ENCODE measurements at places on chromosomes 2 and 18. TPM values are rescaled to one million over a fixed set of nuclear protein-coding genes. Genes with fewer than 3 reads are reported as not detected.

ACVR1C gene
- total RNA-seq, result 1.7 TPM

DNA sequence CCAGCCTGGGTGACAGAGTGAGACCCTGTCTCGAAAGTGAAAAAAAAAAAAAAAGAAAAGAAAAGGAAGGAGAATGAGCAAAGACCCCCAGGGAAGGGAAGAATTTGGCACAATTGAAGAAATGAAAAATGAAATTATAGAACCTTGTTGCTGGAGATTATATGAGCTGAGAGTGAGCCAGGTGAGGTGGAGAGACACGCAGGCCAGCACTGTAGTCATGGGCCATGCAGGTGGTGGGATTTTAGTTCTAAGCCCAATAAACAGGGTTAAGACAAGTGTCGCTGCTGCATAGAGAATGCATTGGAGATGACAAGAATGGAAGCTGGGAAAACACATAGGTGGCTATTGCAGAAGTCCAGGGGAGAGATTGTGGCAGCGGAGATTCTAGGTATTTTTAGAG lies 32.3 kb downstream of the FBLN7 start:
- H3K27me3 ChIP-seq, result no peaks in the 10 kb centered on the region
- H3K36me3 ChIP-seq, result no peaks in the 10 kb centered on the region
- no peaks in the 10 kb centered on the region for H3K4me1 ChIP-seq
- H3K4me3 ChIP-seq, result no peak overlapping the region

RAB27B gene
- 20.1 TPM for total RNA-seq

- H3K27ac ChIP-seq, result no peak overlapping the region
- H3K4me1 ChIP-seq, result no peaks in the 10 kb centered on the region
- no peaks in the 10 kb centered on the region for H3K36me3 ChIP-seq
- no peak for DNase-seq
Measured at GRCh38 chr2:104885119-104885782, 31.3 kb downstream of the POU3F3 start.

GRCh38 chr2:204625135-204625534 lies 79.9 kb downstream of the PARD3B start:
- no peaks in the 10 kb centered on the region for H3K36me3 ChIP-seq
- no peak overlapping the region for H3K27ac ChIP-seq
- DNase-seq, result no peak
- H3K4me3 ChIP-seq, result no peak overlapping the region

DNA sequence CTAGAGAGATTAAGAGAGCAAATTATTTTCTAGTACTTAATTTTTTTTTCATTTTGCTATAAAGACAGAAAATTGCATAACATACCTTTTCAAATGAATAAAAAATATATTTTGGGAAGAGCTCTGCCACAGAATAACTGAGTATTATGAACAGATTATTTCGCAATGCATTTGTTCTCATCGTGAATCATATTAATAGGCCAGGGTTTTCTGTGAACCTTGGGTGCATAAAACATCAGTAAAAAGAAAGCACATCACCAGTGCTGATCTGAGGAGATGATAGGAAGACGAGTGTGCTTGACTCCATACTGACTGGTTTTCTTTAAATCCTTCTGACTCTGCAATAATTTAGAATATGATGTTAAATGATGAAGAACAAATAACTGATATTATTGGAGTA lies 409.1 kb downstream of the CPS1 start:
- no peak overlapping the region for H3K27ac ChIP-seq
- no peak overlapping the region for H3K4me3 ChIP-seq
- H3K36me3 ChIP-seq, result no peaks in the 10 kb centered on the region
- no peak for DNase-seq
- H3K27me3 ChIP-seq, result no peaks in the 10 kb centered on the region

OTX1 gene
- total RNA-seq, result 0.27 TPM

GRCh38 chr2:240433973-240434727 lies 1.3 kb upstream of the GPC1 start:
- peaks cover 37% of the 10 kb centered on the region for H3K27me3 ChIP-seq
- peak overlapping the region; percentile 68 for H3K4me3 ChIP-seq
- peak; percentile 47 for DNase-seq
- peaks cover 29% of the 10 kb centered on the region for H3K4me1 ChIP-seq
- H3K36me3 ChIP-seq, result no peaks in the 10 kb centered on the region

DNA sequence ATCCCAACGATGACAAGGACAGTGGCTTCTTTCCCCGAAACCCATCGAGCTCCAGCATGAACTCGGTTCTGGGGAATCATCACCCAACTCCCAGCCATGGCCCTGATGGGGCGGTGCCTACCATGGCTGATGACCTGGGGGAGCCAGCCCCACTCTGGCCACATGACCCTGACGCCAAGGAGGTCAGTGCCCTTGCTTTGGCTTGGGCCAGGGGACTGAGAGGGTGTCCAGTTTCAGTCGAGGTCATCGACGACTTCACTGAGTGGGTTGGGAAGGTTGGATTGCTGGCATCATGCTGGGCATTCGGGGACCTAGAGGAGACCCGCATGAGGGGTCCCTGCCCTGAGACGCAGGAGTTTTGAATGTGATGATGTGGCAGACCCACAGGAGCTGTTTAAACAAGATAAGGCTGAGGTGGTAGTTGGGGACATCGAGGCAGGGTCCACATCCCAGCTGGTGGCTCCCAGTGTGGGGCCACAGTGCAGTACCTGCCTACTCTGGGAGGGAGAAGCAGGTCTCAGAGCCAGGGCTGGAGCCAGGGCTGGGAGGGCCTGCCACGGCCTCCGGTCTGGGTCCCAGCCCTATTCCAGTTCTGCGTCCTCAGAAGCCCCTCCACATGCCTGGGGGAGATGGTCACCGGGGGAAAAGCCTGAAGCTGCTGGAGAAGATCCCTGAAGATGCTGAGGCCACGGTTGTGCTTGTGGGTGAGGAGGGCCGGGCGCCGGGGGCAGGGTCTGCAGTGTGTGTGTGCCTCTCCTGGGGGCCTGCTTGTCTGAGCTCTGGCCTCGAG lies 6.0 kb downstream of the SLC4A3 start:
- no peaks in the 10 kb centered on the region for H3K4me1 ChIP-seq
- no peak for DNase-seq
- H3K27me3 ChIP-seq, result peaks cover 5% of the 10 kb centered on the region

SOCS6 gene
- 24.8 TPM for total RNA-seq

DNA sequence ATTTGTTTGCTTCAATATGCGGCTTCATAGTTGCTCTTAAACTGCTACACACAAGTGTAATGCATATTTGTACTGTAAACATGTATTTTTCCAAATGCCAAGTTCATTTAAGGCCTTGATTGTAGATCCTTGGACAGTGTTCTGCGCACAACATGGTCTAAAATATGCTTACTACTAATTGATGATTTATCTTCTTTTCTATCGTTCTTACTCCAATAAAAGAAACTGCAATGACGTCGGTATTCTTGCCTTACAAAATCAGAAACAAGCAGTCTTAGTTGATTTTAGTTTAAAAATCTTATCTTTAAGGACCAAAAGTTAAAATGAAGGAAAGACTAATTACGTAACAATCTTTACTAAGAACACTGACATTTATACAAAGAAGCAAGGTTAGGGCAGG lies 224.3 kb upstream of the SMAD7 start:
- no peaks in the 10 kb centered on the region for H3K36me3 ChIP-seq
- no peaks in the 10 kb centered on the region for H3K27me3 ChIP-seq
- peaks cover 7% of the 10 kb centered on the region for H3K4me1 ChIP-seq

- no peaks in the 10 kb centered on the region for H3K36me3 ChIP-seq
- H3K4me1 ChIP-seq, result no peaks in the 10 kb centered on the region
- no peaks in the 10 kb centered on the region for H3K27me3 ChIP-seq
- no peak overlapping the region for H3K27ac ChIP-seq
- H3K4me3 ChIP-seq, result no peak overlapping the region
- DNase-seq, result no peak
Measured at GRCh38 chr18:59870623-59871130, 29.1 kb upstream of the PMAIP1 start.

DNA sequence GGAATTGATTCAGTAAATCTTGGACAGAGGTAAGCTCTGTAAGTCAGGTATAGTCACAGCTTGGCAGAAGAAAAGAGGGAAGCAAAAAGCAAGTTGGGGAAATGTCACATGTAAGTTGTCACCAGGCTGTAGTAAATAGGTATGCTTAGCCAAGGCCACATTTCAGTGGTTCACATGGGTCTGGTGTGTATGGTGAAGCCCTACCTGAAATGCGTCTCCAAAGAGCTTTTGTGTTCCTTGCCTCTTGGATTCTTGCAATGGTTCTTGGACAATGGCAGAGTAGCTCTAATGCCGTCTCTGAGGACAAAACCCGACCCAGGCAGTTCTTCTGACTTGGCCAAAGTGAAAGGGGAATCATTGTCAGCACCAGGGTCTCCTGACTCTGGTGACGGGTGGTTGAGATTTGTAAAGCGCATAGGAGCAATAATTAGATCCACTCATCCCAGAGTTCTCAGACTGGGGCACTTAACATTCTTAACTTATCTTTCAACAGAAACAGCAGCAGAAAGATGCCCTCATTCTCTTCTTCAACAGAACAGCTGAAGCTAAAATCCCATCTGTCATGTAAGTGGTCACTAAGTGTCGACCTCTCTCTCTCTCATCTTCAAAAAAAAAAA lies 34.4 kb upstream of the RPL37A start:
- H3K4me1 ChIP-seq, result no peaks in the 10 kb centered on the region
- no peak for DNase-seq
- no peak overlapping the region for H3K27ac ChIP-seq
- H3K27me3 ChIP-seq, result no peaks in the 10 kb centered on the region
- peaks cover 32% of the 10 kb centered on the region for H3K36me3 ChIP-seq
- H3K4me3 ChIP-seq, result no peak overlapping the region

- H3K4me1 ChIP-seq, result peaks cover 6% of the 10 kb centered on the region
- H3K4me3 ChIP-seq, result no peak overlapping the region
- H3K27me3 ChIP-seq, result no peaks in the 10 kb centered on the region
- H3K36me3 ChIP-seq, result no peaks in the 10 kb centered on the region
- DNase-seq, result no peak
Measured at GRCh38 chr2:27988718-27989117, 98.2 kb downstream of the BABAM2 start.

DNA sequence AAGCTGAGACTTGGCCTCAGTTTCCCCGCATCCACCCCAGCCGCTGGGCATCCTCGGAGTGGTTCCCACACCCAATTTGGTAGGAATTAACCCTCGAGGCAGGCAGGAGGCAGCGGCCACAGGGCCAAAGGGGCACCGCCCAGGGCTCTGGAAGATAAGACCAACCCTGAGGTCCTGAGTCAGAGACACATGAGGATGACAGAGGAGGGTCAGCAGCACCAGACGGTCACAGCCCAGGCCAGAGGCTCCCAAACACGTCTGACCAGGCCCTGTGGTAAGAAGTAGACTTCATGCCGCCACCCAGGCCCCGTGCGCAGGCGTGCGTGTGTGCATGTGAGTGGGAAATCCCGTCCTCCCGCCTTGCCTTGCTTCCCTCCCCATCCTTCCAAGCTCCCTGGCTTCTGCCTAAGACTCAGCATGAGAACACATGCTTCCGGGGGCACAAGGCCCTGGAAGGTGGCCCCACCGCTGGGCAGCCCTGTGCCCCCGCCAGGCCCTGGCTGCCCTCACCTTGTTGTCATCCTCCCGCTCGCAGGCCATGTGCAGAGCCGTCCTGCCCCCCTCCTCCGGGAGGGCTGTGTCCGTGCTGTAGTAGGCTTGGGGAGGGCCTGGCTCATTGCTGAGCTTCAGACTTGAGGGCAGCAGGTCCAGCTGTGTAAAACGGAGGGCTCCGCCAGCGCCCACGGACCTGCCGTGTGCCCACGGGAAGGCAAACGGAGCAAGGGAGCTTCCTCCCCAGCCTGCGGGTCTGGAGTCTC lies 46.3 kb downstream of the ANKMY1 start:
- no peak overlapping the region for H3K27ac ChIP-seq
- no peaks in the 10 kb centered on the region for H3K4me1 ChIP-seq
- DNase-seq, result no peak
- no peaks in the 10 kb centered on the region for H3K27me3 ChIP-seq
- H3K4me3 ChIP-seq, result no peak overlapping the region

DNA sequence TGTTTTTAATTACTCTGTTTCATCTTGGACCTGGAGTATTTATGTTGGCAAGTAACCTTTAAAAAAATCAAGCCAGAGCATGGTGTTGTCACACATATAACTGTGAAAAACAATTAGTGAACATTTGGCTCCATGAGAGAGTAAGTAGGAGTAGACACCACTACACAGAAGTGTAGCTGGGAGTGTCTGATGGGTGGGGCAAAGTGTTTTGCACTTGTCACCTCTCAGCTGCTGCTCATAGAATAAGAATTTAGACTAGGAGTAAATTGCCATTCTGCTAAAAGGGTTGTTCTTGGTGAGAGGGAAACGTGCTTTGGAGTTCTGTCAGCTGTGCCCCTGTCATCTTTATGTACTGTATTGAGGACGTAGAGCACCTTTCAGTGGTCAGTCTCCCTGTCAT lies 114.5 kb downstream of the TTC27 start:
- no peaks in the 10 kb centered on the region for H3K27me3 ChIP-seq
- DNase-seq, result no peak
- H3K36me3 ChIP-seq, result peaks cover 11% of the 10 kb centered on the region
- no peak overlapping the region for H3K4me3 ChIP-seq
- no peaks in the 10 kb centered on the region for H3K4me1 ChIP-seq

APOB gene
- total RNA-seq, result 0.53 TPM

NEB gene
- total RNA-seq, result 0.83 TPM

- H3K36me3 ChIP-seq, result no peaks in the 10 kb centered on the region
- H3K4me3 ChIP-seq, result no peak overlapping the region
- H3K27me3 ChIP-seq, result no peaks in the 10 kb centered on the region
- H3K27ac ChIP-seq, result no peak overlapping the region
- DNase-seq, result no peak
Measured at GRCh38 chr2:6913415-6914157, 3.6 kb upstream of the RNF144A start.

- no peaks in the 10 kb centered on the region for H3K27me3 ChIP-seq
- H3K4me3 ChIP-seq, result no peak overlapping the region
- H3K4me1 ChIP-seq, result no peaks in the 10 kb centered on the region
- peaks cover 46% of the 10 kb centered on the region for H3K36me3 ChIP-seq
Measured at GRCh38 chr2:24730481-24730880, 62.7 kb downstream of the PTRHD1 start.

DNA sequence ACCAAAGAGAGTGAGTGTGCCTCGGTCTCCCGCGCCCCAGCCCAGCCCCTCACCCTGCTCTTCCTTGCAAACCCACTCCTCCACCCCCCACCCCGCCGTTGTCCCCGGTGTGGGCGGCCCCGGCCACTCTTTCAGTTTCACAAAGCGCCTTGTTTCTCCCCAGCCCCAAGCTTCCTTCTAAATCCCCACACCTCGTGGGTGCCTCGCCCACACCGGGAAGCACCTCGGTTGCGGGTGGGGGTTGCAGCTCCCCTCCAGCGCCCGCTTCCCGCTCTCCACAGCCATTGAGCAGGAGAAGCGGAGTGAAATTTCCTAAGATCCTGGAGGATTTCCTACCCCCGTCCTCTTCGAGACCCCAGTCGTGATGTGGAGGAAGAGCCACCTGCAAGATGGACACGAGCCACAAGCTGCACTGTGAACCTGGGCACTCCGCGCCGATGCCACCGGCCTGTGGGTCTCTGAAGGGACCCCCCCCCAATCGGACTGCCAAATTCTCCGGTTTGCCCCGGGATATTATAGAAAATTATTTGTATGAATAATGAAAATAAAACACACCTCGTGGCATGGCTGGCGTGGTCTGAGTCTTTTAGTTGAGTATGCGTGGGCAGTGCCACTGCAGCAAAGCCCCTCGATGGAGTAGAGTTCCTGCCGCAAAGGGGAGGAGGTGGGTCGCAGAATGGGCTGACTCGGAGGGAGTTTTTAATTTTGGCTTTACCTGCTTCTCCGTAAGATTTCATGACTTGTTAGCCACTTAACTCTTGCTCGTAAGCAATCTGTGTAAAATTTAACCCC lies 848 bp downstream of the TMSB10 start:
- no peaks in the 10 kb centered on the region for H3K36me3 ChIP-seq
- H3K27ac ChIP-seq, result peak overlapping the region; percentile 95
- H3K4me1 ChIP-seq, result peaks cover 30% of the 10 kb centered on the region
- peak; percentile 79 for DNase-seq

TMEM163 gene
- total RNA-seq, result 31.9 TPM

RESP18 gene
- total RNA-seq, result not detected
